ENCODE measurements at places on chromosomes 2 and 18. TPM values are rescaled to one million over a fixed set of nuclear protein-coding genes. Genes with fewer than 3 reads are reported as not detected.

The KLHL30 gene
- total RNA-seq, result not detected

The GLI2 gene
- 0.43 TPM for total RNA-seq

The GPR35 gene
- total RNA-seq, result 14.9 TPM

The CENPA gene
- 37.9 TPM for total RNA-seq

The SLC14A1 gene
- total RNA-seq, result 2.4 TPM

The FOXI3 gene
- total RNA-seq, result not detected

The GPR55 gene
- total RNA-seq, result 2.9 TPM

The SP5 gene
- 0.09 TPM for total RNA-seq

The IL18R1 gene
- 21.3 TPM for total RNA-seq

The TRIM43 gene
- 0.59 TPM for total RNA-seq

The FNDC4 gene
- not detected for total RNA-seq

The POTEC gene
- not detected for total RNA-seq

The HYCC2 gene
- 31.8 TPM for total RNA-seq

The CTAGE1 gene
- total RNA-seq, result not detected

The ZBTB7C gene
- total RNA-seq, result 0.11 TPM

The SULT1C4 gene
- not detected for total RNA-seq

The LINC00305 gene
- not detected for total RNA-seq

The STARD6 gene
- not detected for total RNA-seq

The LAMA3 gene
- total RNA-seq, result 0.11 TPM

The NCKAP5 gene
- not detected for total RNA-seq
